ENCODE measurements at places on chromosomes 5 and 9. TPM values are rescaled to one million over a fixed set of nuclear protein-coding genes. Genes with fewer than 3 reads are reported as not detected.

GRCh38 chr9:87872079-87872624, 10.5 kb upstream of the SPATA31E1 start:
- DNase-seq: no peak

DNA sequence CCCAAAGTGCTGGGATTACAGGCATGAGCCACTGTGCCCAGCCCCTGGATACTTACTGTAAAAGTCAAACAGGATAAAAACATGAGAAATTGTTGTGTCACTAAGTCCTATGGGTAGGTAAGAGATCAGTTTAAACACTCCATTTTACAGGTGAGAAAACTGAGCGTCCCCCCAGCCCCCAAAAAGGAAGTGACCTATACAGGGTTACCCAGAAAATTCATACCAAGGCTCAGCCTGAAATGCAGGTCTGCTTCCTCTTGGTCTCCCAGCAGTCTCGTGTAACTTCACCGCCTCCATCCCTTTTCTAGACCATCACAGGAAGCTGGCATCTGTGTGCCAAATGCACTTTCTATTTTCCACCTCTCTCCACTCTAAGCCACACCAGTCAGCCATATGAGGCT, 57.2 kb downstream of the TMOD1 start:
- DNase-seq: no peak

GRCh38 chr5:131379723-131380122, 115.9 kb downstream of the CDC42SE2 start:
- no peak for DNase-seq

Gene PCDHB8
- polyA plus RNA-seq: 1.3 TPM

Gene MCTP1
- 1.5 TPM for polyA plus RNA-seq

Gene NFIB
- 10.9 TPM for polyA plus RNA-seq
